ENCODE measurements at places on chromosomes 6 and 20. TPM values are rescaled to one million over a fixed set of nuclear protein-coding genes. Genes with fewer than 3 reads are reported as not detected.

The NNAT gene
- total RNA-seq: 10.0 TPM

The CYP21A2 gene
- total RNA-seq: 1.4 TPM

The CEP250 gene
- total RNA-seq: 35.8 TPM

The ITPR3 gene
- total RNA-seq: 21.4 TPM

The BTBD9 gene
- total RNA-seq: 11.2 TPM

The GCLC gene
- 70.8 TPM for total RNA-seq

The JPH2 gene
- 187 TPM for total RNA-seq

The MPC1 gene
- 59.2 TPM for total RNA-seq

The ZNF311 gene
- 0.65 TPM for total RNA-seq

The TINAG gene
- not detected for total RNA-seq

The COL9A1 gene
- 1.7 TPM for total RNA-seq

The EEF1A2 gene
- 7.2 TPM for total RNA-seq

The LY6G6F gene
- total RNA-seq: not detected

The SUMO4 gene
- total RNA-seq: 0.83 TPM

The FAM209B gene
- 0.52 TPM for total RNA-seq

- DNase-seq: no peak
These were observed 93.9 kb upstream of the HS3ST5 start for GRCh38 chr6:114436691-114437090.

DNA sequence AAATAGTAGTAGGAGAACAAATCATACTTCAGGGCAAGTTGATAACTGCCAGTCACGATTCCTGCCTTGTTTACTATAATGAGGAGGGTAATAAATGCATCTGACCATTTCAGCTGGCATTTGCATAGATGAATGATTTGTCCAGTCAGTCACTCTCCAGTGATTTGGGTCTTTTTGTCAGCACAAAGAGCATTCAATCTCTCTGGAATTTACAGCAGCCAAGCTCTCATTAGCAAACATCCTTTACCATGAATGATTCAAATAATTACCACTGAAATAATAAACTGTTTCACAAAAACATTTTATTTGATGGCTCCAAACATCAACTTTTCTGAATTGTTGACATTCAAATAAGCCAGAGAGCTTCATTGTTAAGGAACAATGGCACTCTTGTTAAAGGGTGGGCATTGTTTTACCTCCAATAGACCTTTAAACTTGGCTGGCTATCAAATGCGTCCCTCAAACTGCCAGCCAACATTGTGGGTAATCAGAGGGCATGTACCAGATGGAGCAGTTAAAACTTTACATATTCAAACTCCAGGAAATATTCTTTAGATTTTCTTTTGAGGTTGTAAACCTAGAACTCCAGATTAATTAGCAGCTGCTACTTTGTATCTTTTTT, 30.0 kb upstream of the FBXL4 start:
- DNase-seq: no peak

- DNase-seq: no peak
These were observed 191.9 kb upstream of the PREP start for GRCh38 chr6:105594821-105595220.

GRCh38 chr6:106158816-106159215, 72.7 kb downstream of the PRDM1 start:
- no peak for DNase-seq

- no peak for DNase-seq
These were observed 92.2 kb upstream of the RSPO3 start for GRCh38 chr6:127026247-127026646.

- no peak for DNase-seq
These were observed 338.1 kb downstream of the PLCB1 start for GRCh38 chr20:8470156-8470555.

- DNase-seq: no peak
These were observed 71.2 kb downstream of the IGF2R start for GRCh38 chr6:160040055-160040454.

DNA sequence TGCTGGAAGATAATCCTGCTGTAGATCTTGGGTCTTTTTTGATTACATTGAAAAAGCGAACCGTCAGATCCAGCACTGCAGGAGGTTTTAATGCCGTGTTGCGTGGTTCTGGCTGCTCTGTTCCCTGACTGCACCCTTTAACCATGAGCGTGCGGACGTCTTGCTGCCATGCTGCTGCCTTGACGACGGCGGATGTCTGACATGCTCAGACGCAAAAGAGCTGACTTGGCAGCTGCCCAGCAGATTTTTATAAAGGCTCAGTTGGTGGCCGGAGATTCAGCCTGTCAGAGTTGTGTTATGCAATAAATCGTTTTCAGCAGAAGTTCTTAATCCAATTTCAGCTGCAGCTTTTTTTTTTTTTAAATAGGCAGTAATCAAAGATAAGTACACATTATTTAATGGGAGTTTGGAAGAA, 119.4 kb downstream of the JARID2 start:
- DNase-seq: peak; percentile 92

DNA sequence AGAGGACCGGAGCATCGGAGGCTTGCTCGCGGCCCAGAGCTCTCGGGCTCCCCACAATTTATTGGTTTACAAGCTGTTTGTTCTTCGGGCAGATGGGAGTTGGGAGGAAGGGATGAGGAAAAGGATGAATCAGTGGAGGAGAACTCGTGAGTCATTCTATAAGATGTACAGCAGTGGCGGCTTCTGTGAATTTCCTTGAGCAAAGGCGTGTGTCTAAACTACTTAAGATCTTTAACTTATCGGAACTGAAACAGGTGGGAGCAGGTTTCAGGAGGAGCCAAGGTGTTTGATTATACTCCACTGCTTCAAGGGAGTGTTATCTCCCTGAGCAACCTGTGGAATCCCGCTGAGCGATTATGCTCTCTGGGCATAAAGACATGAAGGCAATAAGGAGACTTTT, 50.5 kb upstream of the IBTK start:
- no peak for DNase-seq

GRCh38 chr6:33453393-33454008, 875 bp upstream of the ZBTB9 start:
- DNase-seq: no peak

GRCh38 chr6:50369996-50370395, 320.3 kb upstream of the DEFB112 start:
- DNase-seq: no peak

DNA sequence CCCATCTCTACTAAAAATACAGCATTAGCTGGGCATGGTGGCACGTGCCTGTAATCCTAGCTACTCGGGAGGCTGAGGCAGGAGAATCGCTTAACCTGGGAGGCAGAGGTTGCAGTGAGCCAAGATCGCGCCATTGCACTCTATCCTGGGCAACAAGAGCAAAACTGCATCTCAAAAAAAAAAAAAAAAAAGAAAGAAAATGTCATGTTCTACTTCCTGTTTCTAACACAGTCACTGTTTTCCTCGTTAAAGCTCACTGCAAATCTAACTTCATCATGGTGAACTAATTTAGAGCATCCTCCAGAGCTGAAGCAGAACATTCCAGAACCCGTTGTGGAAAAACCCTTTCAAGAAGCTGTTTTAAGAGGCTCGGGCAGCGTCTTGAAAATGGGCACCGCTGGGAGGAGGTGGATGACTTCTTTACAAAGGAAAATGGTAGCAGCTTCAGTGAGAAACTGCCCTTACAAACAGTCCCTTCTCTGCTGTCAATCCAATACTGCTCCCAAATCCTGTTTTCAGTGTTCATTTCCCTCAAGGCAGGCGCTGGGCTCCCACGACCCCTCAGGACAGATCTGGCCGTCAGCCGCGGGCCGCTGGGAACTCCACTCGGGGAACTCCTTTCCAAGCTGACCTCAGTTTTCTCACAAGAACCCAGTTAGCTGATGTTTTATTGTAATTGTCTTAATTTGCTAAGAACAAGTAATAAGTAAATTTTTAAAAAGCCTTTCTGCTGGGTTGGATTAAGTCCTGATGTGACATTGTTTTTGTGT, 12.5 kb downstream of the CTSZ start:
- DNase-seq: no peak

- no peak for DNase-seq
These were observed 730.9 kb upstream of the GJE1 start for GRCh38 chr6:141401851-141402250.

DNA sequence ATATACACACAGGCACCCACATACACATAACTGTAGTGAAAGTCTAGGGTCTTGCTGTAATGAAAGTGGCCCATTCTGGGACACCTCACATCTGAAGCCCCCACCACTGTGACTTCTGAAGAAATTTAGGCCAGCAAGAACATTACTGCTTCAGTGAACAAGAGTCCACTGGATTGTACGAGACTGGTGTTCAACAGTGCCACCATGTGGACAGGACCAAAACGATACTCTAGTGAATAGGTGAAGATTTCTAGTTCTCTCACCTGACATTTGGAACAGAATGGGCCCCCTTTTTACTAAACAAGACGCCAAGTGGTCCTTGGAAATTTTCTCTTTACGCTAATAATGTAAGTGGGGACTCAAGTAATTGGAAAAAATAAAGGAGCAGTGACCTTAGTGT, 156.9 kb downstream of the MAFB start:
- DNase-seq: no peak

DNA sequence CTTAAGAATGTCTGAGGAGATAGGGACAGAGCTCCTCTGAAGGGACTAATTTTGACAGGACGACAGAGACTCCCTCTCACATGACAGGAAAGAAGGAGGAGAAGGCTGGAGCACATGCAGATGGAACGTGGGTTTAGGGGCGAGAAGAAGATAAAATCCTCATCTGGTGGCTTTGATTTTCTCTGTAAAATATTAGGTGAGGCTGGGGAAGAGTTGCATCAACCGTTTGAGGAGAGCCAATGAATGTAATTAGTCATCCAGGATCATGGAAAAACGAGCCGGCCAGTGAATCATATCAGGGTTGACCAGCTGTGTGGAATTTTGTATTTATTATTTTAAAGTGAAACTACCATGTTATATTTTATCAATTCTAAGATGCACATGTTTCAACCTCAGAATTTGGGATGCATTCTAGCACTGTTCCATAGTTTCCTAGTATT, 46.9 kb upstream of the ADGRF4 start:
- DNase-seq: no peak

GRCh38 chr20:51528263-51529027, 14.1 kb downstream of the NFATC2 start:
- no peak for DNase-seq

- DNase-seq: no peak
These were observed 122.6 kb downstream of the BTBD3 start for GRCh38 chr20:12040261-12040660.

DNA sequence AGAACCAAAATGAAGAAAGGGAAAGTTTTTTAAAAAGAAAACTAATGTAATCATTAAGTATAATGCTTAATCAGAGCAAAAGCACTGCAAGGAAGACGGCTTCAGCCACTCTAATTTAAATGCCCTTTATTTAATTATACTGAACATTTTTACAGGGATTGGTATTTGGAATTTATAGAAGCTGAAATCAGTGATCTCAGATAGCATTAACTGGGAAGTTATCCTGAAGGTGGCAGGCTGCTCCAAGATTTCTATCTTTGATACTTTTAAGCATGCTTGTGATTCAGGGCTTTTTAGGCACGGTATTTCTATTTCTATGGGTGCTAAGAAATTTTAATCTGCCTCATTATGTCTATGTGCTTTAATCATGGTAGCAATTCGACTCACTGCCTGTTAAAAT, 1.3 kb upstream of the NDUFAF4 start:
- no peak for DNase-seq

DNA sequence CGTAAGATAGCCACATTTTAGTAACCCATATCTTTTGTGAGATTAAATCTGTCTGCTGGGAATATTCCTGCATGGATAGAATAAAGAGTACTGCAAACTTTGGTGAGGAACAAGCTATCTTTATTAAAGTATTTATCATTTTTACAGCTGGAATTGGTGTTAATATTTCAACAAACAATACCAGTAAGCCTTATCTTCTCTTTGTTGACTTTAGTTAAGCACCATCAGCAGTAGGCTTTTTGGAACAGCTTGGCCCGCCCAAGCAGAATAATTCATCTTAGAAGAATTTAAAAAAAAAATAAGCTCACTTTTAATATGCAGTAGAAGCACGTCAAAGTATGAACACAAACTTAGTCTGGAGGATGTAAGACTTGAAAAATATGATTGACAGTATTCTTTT, 917.8 kb upstream of the ADGRB3 start:
- no peak for DNase-seq

DNA sequence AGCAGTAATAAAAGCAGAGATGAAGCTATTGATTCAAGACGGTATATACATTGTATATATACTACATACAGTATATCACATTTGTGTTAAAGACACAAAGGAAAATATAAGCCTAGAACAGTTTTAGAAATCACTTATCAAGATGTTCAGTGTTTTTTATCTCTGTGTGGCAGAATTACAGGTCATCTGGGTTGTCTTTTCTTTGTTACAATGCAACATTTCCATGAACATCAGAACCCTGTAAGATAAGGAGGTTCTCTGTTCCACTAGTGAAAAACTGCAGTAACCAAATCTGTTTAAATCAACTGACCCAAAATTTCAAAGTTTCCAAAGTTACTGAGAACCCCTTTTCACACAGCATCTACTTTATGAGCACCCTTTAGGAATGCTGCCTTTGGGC, 42.2 kb downstream of the B4GALT5 start:
- DNase-seq: no peak

- no peak for DNase-seq
These were observed 142.2 kb downstream of the ARID1B start for GRCh38 chr6:156919370-156919769.

DNA sequence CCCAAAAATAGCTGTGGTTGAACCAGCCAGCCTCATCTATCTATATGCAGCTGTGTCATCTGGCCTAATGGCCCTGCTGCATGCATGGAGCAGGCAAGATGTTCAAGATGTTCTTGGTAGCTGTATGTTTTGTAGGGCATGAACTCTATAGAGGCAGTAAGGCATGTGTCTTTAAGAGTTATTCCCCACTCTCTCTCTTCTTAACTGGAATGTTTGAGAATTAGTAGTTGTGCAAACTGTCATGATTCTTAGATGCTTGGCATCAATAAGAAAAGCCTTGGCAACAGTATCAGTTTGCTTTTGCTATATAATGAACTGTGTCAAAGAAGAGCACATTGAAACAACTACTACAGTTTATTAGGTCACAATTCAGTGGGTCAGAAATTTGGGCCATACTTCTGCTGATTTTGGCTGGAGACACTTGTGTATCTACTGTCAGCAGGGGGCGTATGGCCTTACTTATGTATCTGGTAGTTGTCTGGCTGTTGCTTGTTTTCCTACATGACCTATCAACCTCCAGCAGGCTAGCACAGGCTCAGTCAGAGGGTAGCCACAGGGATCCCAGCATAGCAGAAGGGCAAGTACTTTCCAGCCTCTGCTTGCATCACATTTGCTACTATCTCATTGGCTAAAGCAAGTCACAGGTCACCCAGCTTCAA, 56.1 kb upstream of the LAMP5 start:
- DNase-seq: no peak

- no peak for DNase-seq
These were observed 18.7 kb downstream of the MANEA start for GRCh38 chr6:95596021-95596420.

- DNase-seq: peak; percentile 96
These were observed 34.5 kb downstream of the HLA-A start for GRCh38 chr6:29976588-29977424.
